ENCODE measurements at places on chromosomes 4 and X.

- no peak for DNase-seq
Measured at GRCh38 chr4:122776916-122777315, 44.4 kb downstream of the BBS12 start.

- no peak for DNase-seq
Measured at GRCh38 chrX:149433451-149433850, 71.7 kb downstream of the IDS start.

DNA sequence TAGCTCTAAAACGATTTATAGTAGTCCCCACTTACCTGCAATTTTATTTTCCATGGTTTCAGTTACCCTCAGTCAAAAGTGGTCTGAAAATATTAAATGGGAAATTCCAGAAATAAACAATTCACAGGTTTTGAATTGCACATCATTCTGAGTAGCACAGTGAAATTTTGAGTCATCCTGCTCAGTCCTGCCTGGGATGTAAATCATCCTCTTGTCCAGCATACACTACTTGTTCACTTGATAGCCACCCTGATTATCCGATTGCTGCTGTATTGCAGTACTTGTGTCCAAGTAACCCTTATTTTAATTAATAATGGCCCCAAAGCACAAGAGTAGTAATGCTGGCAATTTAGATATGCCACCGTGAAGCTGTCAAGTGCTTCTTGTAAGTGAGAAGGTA lies 23.5 kb upstream of the BDH2 start:
- DNase-seq, result no peak

GRCh38 chrX:38970845-38971244 lies 169.6 kb downstream of the MID1IP1 start:
- no peak for DNase-seq

- DNase-seq, result no peak
Measured at GRCh38 chrX:43644124-43644701, 11.9 kb upstream of the MAOA start.

DNA sequence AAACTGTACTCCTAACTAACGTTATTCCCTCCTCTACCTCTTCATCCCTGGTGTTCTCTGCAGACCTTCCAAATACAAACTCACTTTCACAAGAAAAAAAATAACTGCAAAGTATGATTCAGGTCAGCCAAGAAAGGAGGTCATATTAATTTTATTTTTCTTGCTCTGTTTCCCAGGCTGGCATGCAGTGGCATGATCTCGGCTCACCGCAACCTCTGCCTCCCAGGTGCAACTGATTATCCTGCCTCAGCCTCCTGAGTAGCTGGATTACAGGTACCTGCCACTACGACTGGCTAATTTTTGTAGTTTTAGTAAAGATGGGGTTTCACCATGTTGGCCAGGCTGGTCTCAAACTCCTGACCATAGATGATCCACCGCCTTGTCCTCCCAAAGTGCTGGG lies 156.6 kb downstream of the CHIC2 start:
- DNase-seq, result no peak

- DNase-seq, result no peak
Measured at GRCh38 chr4:112860830-112861690, 188.4 kb upstream of the ANK2 start.

Measured in stimulated activated CD8-positive, alpha-beta memory T cell treated with anti-CD3 and anti-CD28 coated beads, Interleukin-2, amount 100 ng/mL, for 48 hours (primary cell).